AG10803 (cell line): ENCODE measurements at places on chromosomes 7 and 10.

- peak; percentile 11 for DNase-seq
These were observed 76.7 kb downstream of the ZEB1 start for GRCh38 chr10:31395695-31396094.

- no peak for DNase-seq
These were observed 121.9 kb upstream of the RHEB start for GRCh38 chr7:151641587-151641986.

DNA sequence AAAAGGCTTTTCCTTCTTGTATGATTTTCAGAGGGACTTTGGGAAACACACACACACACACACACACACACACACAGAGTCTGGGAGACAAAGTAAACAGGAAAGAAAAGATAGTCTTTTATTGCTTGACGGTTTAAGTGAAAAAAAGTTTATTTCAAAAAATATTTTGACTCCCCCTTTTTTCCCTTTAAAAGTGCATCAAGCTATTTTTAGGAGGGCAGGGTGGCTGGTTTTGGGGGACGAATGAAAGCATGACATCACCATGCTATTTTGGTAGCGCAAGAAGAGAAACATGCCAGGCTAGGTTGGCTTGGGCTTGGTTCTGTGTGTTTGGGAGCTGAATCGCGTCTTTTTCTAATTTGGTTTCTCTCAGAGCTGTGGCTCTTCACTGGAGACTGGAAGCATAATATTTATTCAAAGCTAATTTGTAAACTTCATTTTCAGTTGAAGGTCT, 129.2 kb downstream of the BAMBI start:
- no peak for DNase-seq

DNA sequence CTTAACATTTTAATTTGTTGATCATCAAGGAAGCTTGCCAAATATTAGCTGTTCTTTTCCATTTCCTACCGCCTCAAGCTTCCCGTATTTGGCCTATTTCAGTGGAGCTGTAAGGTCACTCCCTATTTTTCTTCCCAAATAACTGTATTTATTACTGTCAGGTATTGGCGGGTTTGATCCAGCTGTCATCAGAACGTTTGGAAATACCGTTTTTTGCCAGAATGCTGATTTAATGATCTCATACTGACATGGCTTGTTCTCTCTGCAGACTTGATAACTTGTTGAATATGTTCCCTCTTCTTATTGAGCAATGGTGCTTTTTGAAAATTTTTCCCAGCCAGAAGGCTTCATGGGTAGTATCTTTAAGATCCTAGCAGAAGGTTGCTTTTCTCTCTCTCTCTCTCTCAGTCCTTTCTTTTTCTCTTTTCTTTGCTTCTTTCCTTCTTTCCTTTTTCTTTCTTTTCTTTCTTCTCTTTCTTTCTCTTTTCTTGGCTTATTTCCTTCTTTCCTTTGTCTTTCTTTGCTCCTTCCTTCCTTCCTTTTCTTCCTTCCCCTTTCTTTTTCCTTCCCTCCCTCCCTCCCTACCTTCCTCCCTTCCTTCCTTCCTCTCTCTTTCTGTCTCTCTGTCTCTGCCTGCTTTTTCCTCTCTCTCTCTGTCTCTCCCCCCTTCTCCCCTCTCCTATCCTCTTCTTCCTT, 42.1 kb downstream of the CUX1 start:
- peak; percentile 49 for DNase-seq

DNA sequence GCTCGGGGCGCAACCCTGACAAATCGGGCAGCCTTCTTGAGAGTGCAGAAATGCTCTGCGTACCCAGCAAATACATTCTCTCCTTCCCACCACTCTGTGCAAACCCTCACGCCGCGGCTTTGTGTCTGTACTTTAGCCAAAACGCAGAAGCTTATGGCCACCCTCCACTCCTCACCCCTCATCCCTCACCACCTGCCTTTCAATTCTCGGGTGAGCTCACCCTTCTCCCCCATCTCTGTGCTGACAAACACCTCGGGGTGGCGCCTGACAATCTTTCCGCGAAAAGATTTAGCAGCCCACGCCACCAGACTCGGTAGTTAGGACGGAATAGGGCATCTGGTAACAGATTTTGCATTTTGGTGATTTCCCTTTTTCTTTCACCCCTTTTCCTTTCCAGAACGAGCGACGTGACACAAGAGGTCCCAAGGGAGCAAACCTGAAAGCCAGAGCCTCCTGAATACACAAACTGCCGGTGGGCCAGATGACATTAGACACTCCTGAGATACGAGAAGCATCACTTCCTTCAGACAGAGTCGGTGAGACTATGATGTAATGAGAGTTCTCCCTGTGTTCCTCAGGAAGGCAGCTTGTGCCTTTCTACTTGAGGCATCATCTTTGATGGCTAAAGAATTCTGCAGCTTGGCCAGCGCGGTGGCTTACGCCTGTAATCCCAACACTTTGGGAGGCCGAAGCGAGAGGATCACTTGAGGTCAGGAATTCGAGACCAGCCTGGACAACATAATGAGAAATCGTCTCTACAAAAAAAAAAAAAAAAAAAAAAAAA, 671 bp upstream of the ATAD1 start:
- peak; percentile 16 for DNase-seq

DNA sequence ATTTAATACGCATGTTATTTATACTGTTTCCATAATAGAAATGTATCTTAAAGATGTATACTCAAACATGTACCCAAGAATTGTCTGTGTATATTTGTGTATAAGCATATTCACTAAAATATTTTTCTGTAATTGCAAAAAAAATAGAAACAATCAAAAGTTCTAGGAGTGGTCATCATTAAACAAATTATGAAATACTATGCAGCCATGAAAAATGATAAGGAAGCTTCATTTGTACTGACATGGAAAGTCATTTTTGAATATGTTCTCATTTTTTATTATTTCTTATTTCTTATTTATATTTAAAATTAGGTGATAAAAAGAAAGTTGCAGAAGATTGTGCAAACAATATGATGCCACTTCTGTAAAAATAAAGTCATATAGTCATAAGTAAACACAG, 400.0 kb upstream of the AUTS2 start:
- DNase-seq = no peak

DNA sequence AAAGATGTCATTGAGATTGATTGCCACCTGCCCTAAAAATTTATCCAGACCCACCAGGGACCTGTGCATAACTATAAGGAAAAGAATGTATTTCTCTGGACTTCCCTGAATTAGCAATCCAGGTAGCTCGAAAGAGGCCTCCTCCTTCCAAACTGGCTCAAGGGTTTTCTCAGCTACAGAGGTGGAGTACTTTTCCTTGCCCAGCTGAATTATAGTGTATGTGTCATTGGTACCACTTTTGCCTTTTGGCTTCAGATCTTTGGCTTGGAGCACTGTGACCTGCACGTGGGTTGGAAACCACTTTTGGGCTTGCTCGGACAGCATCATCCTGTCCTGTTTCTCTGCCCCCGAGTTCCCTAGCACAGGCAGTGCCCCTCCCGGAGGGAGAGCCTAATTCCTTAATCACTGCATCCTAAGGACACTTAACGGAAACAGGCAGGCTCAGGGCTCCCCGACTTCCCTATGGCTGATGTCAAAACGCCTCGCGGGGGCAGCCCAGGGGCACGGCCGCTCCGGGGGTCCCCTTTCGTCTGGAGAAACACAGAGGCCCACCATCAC, 825 bp downstream of the RAB11FIP2 start:
- peak; percentile 66 for DNase-seq

DNA sequence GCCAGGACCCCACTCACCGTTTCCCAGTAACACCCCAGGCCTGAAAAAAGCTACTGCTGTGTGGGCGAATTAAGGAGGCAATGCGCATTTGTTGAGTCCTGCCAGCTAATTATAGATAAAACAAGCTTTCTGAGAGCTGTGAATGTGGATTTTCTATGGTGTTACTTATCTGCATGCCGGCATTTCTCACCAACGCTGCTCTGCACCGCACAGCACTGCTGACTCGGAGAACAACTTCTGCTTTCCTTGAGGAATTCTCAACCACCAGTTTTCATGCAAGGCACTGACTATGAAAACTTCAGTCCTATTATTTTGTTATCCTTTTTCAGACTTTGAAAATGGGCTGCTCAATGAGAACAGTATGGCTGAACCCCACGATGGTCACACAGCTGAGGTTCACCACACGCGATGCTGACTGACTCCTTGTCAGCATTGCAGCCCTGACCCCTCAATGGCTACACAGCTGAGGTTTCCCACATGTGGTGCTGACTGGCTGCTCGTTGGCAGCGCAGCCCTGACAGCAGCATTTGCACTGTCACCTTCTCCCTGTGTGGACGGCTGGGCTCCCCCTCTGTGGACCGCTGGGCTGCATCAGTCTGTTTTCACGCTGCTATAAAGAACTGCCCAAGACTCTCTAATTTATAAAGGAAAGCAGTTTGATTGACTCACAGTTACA, 190.6 kb downstream of the DIP2C start:
- no peak for DNase-seq

GRCh38 chr10:124842721-124843120, 41.1 kb downstream of the ABRAXAS2 start:
- DNase-seq = peak; percentile 25

DNA sequence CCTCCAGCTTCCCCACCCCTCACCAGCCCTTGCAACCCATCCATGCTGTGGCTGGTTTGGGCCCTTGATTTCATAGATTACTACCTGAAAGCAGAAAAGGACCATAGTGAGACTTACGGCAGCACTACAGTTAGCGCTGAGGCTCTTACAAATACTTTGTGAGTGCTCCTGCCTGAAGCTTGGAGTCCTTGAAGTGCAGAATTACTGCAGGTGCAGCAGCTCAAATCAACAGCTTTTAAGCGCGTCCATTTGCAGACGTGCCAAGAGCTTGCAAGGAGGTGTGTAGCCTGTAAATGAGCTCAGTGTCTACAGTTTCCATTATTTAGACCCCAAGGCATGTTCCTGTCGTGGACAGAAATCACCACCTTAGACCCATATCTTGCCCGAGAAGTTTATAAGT, 103.0 kb downstream of the CELF2 start:
- DNase-seq = no peak

DNA sequence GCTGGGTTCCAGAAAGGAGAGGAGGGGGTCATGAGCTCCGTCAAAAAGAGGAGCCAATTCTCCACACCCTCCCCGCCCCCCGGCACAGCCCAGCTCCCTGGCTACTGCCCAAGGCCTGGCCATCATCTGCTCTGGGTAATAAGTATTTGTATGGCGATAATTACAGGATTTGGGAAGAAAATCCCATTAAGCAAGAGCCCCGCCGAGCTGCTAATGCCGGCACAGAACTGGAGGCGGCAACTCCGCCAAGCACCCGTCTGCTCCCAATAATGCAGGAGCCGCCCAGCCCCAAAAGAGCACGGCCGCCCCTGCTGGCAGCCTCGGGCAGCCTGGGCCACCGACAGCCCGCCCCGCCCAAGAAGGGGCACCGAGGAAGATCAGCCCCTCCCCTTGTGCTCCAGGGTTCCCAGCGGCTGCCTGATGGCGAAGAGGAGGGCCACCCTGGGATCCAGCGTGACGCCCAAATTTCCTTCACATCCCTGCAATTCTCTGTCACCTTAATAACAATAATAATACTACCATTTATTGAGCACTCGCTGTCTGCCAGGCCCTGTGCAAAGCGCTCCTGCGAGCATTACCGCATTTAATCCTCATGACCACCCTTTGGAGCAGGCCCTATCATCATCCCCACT, 5.9 kb downstream of the SLIT1 start:
- DNase-seq = no peak

- DNase-seq = peak; percentile 27
These were observed 50.8 kb downstream of the C10orf120 start for GRCh38 chr10:122648599-122649428.

DNA sequence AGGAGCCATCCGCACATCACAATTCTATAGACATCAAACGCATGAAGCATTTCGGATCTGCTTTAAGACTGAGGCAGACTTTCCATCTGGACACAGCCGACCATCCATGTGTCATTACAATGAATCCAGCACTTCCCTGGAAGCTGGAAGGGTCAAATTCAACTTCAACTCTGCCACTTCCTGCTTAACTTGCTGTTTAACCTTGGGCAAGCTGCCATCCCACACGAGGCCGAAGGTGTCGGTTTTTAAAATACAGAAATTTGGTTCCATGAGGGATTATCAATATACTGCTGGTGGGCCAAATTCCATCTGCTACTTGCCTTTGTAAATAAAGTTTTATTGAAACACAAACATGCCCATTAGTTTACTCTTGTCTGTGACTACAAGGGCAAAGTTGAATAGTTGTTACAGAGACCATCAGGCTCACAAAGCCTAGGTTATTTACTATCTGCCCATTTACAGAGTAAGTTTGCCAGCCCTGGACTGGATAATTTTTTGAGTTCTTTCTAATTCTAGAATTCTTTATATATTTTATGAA, 134.6 kb downstream of the FAM204A start:
- DNase-seq = no peak

DNA sequence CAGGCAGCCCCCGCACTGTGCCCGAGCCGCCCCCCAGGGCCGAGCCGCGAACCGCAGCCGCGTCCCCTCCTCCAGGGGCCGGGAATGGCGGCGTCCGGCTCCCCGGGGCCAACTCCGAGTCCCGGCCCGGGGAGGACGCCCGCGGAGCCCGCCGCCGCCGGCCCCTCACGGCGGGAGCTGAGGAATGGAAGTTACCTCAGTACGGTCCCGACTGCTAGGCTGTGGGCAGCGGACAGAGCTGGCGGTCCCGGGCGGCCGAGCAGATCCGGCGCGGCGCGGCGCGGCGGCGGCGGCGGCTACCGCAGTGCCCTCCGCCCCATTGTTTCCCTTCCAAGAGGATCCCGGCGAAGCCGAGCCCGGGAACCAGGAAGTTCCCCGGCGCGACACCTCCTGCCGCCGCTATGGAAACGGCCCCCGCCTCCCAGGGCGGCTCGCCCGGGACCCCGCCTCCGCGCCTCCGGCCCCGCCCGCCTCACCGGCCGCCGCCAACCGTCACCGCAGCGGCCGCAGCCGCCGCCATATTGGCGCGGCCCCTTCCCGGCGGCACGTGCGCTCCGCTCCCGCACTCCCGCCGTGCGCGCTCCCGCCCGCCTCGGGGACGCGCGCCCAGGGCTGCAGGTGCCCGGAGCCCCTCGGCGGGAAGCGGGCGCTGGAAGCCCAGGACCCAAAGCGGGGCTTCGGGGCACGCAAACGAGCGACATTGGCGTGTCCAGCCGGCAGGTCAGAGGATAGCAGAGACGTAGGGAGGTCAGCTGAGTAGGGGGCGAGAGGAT, at the start of gene USP6NL:
TSS of gene USP6NL (minus strand) at position 403 of the 773 bp plus-strand sequence. CDS start 14,016 bp downstream, outside the sequence.
- DNase-seq = peak; percentile 76

DNA sequence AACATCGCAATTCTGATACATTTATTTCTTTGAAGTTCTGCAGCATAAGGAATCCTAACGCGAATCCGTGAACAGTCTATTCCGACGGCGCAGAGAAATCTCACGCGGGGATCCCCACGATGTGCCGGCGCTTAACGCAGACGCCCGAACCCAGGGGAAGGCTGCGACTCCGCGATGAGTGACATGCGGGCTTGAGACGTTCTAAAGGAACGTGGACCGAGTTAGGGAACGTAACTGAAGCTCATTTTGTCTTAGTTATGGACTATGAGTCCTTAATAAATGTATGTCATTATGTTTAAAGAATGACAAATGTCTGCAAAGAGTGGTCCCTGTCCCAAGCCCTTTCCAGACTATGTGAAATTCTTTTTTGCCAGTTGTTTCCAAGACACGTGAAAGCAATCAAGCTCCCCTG, 995 bp upstream of the PARD3 start:
- no peak for DNase-seq

DNA sequence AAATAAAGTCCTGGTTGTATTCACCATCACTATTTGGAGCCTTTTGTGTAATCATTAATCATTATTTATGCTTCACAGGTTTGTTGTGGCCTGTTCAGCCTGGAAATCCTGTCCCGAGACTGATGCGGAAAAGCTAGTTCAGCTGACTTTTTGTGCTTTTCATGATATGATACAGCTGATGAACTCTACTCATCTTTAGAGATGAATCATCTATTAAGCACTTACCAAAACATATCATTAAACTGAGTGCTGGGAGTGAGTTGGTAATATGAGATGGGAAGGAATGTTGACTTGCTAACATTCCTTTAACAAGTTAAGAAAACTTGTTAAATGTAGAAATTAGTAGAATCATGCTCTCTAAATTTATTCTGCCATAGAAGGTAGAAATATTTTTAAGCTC, 53.0 kb downstream of the CROT start:
- DNase-seq = peak; percentile 77
